ENCODE measurements at places on chromosomes 11 and 22.
A peak's percentile ranks its signal among the peaks of the same experiment; 100 is the strongest.

- no peak for DNase-seq
Observed at GRCh38 chr11:59584294-59584693, 31.3 kb downstream of the OSBP start.

DNA sequence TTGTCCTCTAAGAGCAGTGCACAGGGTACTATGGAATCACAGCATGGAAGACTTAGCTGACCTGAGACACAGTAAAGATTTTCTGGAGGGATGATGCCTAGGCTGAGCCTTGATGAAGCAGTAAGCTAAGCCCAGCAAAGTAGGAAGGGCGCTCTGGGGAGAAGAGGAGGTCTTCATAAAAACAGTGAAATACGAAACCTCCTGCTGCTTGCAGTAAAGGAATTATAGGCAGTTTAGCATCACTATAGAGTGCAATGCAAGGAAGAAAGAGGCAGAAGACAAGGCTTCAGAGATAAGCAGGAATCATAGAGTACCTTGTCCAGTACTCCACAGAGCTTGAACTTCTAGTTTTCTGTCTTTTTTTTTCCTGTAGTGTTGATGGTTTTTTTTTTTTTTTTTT is 555.7 kb upstream of the CADM1 start:
- DNase-seq: no peak

GRCh38 chr11:106378513-106379179 is 301.2 kb downstream of the AASDHPPT start:
- no peak for DNase-seq

DNA sequence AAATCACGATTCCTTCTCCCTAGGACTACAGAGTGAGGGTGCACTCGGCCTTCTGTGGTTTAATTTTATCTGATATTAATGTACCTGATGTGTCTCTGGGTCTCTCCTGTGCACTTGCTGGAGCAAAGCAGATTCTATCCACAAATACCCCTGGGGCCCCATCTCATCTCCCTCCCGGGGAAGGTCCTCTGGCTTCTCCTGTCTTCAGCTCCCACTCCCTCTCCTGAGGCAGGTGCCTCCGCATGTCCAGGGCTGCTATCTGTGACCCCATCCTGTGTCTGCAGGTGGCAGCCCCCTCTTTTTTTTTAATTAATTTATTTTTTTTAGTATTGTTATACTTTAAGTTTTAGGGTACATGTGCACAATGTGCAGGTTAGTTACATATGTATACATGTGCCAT is 558.7 kb downstream of the BRD1 start:
- DNase-seq: no peak

DNA sequence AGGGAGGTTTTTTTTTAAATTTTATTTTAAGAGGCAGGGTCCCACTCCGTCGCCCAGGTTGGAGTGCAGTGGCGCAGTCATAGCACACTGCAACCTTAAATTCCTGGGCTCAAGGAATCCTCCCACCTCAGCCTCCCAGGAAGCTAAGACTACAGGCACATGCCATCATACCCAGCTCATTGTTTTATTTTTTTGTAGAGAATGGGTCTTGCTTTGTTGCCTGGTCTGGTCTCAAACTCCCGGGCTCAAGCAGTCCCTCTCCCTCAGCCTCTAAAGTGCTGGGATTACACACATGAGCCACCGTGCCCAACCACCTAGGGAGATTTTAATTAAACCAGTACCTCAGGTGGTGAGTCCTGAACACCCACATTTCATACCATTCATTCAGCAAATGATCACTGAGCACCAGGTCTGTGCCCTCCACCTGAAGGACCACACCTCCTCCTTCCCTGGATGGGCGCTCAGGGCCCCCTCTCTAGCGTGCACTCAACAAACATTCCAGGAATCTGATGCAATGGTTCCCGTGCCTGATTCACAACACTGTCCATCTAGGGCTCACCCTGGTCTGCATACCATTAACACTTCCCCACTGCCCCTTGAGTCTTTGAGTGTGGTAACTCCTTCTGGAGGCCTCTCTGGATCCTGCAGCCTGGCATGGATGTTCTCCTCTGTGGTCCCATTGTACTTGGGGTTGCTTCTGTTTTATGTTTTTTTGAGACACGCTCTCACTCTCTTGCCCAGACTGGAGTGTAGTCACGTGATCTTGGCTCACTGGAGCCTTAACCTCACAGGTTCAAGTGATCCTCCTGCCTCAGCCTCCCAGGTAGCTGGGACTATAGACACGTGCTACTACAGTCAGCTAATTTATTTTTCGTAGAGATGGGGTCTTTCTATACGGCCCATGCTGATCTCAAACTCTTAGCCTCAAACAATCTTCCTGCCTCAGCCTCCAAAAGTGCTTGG is 9.6 kb upstream of the MYH9 start:
- no peak for DNase-seq

DNA sequence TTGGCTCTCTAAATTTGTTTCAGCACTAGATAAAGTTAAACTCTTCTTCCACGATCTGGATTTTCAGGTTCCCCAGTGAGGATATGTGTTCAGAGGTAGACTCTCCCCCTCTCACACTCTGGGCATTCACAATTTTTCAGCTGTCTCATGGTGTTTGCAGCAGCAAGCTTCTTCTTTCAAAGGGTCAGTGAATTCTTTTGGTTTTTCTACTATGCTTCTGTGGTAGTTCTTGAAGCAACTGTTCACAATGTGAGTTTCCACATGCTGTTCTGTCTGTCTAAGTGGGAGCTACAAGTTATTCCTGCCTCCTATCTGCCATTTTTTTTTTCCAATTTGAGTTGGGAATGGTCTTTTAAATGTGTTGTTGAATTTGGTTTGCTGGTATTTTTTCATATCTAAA is 25.4 kb downstream of the CNTF start:
- DNase-seq: no peak

DNA sequence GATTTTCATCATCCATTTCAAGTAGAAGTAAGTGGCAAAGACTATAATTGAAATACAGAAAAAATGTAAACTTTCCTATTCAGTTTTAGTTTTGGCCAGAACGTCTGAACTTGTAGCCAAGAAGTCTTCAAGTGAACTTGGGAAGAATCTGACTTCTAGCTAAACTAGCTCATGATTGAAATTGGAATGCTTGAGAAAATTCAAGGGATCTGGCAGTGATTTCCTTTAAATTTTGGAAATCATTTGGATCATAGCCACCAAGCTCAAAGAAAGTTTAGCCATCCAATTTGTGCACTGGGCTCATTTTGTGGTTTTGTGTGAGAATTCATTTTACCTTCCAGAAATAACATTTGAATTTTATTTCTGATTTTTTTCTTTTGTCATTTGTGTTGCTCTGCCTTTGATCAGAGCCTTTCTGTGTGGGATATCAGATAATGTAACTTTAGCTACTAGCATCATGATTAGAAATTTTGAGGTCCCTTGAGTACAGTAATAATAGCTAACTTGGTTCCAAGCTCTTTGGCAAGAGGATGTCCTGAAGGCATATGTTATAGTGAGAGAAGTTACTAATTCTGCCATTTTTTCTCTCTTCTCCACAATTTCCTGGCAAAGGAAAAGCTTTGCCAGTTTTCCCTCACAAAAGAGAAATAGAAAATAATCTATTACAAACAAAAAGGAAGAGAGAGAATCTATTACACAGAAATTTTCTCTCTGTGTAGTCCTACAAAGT is 2123.7 kb upstream of the RAG2 start:
- no peak for DNase-seq

DNA sequence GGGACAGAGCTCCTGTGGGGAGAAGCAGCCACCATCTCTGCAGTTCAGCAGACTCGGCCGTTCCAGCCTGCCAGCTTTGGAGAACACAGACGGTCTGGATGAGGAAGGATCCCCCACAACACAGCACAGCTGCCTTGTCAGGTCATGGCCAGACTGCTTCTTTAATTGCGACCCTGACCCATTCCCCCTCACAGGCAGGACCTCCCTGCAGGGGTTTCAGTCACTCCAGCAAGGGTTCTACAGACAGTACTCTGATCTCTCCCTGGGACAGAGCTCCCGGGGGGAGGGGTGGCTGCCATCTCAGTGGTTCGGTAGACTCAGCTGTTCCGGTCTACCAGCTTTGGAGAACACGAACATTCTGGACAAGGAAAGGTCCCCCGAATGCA is 173.5 kb downstream of the TTC28 start:
- DNase-seq: no peak

DNA sequence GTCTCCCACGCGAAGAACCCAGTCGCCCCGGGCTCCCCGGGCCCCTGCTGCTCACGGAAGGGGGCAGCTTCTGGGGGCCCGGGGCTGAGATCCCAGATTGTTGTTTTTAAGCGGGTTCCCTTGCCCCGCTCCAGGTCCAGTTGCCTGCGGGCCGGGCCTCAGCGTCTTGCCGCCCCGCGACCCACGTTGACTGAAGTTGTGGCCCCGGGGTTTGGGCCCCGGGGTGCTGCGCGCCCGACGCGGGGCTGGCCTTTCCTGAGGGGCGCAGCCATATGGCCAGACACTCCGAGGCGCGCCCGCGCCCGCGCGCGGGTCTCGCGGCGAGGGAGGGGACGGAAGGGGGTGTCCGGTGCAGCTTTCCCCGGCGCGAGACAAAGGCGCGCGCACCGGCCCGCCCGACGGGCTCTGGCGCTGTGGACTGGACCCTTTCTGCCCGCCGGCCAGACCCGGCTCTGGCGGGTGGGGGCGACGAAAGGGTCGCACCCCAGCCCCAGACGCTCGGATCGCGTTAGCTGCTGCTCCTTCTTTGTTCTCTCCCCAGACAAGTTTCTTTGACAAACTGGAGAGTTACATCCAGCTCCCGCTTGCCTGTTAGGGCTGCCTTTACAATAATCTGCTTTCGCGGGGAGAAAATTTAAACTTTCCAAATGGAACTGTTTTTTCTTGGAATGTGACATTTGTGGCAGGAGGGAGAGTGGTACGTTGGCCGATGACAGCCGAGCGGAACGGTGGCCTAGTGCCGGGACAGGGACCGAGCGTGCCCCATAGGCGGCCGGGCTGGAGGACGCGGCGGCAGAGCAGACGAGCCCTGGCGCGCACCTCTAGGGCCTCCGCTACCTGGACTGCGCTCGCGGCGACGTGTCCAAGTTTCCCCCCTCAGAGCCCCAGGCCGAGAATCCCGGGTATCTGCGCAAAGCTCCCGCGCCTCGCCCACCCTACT is 716 bp downstream of the AMOTL1 start:
- no peak for DNase-seq

- no peak for DNase-seq
Observed at GRCh38 chr11:118662401-118663271, 16.8 kb downstream of the TREH start.

DNA sequence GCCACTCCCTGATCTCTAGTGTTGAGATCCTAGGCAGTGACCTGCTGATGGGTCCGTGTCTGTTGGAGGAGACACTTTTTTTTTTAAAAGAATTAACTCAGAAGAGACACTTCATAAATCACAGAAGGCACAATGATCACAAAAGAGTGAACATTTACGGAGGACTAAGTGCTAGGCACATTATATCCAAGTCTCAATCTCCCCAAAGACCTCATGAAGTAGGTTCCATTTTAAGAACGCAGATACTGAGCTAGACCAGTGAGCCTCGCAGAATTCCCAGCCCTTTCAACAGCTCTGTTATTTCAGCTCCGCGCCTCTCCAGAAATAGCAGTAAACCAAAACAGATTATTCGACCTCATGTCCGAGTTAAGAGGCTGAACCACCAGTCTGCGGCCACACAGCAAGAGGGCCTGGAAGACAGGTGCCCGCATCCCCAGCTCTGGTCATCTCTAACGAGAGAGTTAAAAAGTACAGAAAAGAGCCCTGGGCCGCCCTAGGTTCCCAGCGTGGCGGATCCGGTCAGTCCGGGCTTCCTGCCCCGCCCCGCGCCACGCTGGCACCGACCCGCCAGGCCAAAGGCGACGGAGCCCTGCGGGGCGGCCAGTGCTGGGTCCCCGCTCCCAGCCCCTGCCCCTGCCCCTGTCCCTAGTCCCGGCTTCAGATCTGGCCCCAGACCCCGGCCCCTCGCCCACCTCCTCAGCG is 612 bp downstream of the XBP1 start:
- peak; percentile 37 for DNase-seq

GRCh38 chr11:2271077-2271326 is 614 bp upstream of the ASCL2 start:
- no peak for DNase-seq

GRCh38 chr11:8631395-8632118 is 37.5 kb upstream of the STK33 start:
- DNase-seq: no peak

DNA sequence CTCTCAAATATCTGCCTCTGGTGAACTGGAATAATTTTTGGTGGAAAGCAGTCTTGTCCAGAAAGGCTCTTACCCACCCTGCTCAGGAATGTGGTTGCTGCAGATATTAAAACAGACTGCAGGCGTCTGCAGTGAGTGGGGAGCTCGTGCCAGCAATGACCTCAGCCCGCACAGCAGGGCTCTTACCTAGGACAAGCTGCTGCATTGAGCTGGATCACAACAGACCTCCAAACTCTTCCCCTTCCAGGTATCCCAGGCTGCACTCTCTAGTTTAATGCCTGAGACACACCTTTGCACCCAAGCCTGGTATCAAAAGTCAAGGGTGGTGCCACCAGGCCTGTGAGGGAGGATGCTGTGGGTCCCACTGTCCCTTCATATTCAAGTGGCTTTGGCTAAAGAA is 69.7 kb upstream of the CDON start:
- no peak for DNase-seq

GRCh38 chr22:45422237-45422983 is 8.9 kb downstream of the RIBC2 start:
- DNase-seq: no peak

- no peak for DNase-seq
Observed at GRCh38 chr11:30608534-30608933, 22.4 kb upstream of the MPPED2 start.

- no peak for DNase-seq
Observed at GRCh38 chr11:118144301-118145268, 8.0 kb downstream of the SCN4B start.

GRCh38 chr11:100776212-100776896 is 89.3 kb downstream of the ARHGAP42 start:
- DNase-seq: no peak

- DNase-seq: no peak
Observed at GRCh38 chr22:39575552-39575825, 4.9 kb downstream of the CACNA1I start.

DNA sequence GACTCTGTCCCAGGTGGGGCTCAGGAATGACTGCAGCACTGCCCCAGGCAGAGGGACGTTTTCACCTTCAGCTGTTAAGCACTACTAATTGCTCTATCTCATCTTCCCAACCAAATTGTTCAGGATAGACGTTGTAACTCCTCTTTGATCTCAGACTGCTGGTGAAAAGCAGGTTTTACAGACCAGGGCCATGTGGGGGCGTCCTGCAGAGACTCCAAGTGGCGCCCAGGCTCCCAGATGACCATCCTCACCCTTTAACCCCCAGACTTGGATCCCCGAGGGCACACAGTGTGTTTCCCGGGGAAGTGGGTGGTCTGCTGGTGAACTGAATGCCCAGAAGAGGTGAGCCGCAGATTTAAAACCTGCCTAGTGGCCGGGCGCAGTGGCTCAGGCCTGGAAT is 23.9 kb downstream of the FADD start:
- DNase-seq: no peak

GRCh38 chr11:22670830-22671229 is 4.4 kb downstream of the GAS2 start:
- no peak for DNase-seq
